Non-pigmented ciliary epithelial cell (primary cell): ENCODE measurements at places on chromosomes 11 and 22.
A peak's percentile ranks its signal among the peaks of the same experiment; 100 is the strongest.

GRCh38 chr11:70281156-70281609 is 10.7 kb downstream of the PPFIA1 start:
- DNase-seq, result no peak

DNA sequence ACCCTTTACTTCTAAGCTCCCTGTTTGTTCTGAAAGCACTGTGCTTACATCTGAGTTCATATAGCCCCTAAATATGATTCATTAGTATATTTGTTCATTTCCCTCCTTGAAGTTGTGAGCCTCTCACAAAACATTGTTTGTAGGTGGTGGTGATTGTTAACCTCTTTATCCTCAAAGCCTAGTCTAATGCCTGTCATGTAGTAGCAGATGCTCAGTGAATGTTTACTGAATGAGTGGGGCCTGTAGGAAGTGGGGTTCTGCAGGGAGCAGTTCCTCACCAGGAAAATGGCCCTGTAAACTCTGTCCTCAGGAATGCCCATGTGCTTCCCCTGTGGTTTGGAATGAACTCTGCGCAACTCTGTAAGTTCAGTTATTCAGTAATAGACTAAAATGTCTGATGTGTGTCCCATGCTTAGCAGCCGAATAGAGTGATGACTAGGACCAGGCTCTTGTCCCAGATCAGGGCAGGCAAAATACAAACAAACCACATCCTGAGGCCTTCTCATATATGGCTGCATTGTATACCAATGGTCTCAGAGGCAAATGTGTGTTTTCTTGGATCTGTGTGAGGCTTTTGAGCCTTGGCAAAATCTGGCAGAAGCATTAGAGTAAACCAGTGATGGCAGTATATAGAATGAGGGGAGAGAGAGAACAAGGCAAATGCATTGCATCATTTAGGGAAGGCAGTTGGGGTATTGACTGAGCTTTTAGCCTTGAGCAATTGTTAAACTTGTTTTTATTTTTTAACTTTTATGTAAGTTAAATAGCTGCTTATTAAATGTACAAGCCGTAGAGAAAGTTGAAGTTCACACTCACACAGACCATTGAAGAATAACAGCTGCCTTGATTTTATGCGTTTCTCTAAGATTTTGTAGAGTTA is 91.4 kb upstream of the BIRC3 start:
- peak; percentile 97 for DNase-seq

DNA sequence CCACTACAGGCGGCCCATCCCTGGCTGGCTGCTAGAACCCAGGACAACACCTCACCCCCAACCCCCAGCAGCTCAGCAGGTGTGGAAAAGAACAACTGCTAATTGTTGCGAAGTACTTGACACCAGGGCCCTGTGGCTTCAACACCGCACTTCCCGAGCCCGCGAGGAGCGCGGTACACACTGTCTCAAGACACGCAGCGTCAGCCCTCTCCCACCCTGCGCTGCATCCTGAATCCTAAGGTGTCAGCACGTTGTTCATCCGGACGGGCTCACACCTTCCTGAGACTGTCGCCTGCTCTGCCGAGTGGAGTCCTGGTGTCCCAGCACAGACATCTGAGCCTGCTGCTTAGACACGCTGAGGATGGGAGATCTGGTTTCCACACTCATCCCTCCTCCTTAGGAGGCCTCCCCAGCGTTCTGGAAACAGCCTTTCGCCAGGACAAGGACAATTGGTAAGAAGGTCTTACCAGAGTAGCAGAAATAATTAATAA is 1336.2 kb downstream of the BRD1 start:
- DNase-seq, result no peak

DNA sequence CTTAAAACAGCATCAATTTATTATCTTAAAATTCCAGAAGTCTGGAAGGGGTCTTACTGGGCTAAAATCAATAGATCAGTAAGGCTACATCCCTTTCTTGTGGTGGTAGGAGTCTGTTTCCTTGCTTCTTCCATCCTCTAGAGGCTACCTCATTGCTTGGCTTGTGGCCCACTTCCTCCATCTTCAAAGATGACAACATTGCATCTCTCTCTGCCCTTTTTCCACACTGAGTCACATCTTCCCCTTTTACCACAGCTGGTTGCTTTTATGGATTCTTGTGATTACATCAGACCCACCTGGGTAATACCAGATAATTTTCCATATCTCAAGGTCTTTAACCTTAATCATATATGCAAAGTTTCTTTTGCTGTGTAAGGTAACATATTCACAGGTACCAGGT is 60.9 kb downstream of the GRIA4 start:
- DNase-seq, result peak; percentile 4

GRCh38 chr11:57162179-57162898 is 19.4 kb upstream of the LRRC55 start:
- DNase-seq, result no peak

GRCh38 chr11:2447253-2447950 is 2.6 kb downstream of the KCNQ1 start:
- no peak for DNase-seq

- DNase-seq, result no peak
Observed at GRCh38 chr11:72591785-72592502, 82.3 kb downstream of the PDE2A start.

- DNase-seq, result no peak
Observed at GRCh38 chr22:46408568-46409506, 73.3 kb downstream of the TRMU start.

DNA sequence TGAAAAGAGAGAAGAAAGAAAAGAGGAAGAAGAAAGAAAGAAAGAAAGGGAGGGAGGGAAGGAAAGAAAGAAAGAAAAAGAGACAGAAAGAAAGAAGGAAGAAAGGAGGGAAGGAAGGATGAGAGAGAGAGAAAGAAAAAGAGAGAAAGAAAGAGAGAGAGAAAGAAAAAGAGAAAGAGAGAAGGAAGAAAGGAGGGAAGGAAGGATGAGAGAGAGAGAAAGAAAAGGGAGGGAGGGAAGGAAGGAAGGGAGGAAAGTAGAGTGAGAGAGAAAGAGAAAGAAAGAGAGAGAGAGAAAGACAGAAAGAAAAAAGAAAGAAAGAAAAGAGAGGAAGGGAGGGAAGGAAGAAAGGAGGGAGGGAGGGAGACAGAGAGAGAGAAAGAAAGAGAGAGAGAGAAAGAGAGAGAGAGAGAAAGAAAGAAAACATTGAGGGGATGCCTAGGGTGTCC is 11.5 kb upstream of the RAC2 start:
- no peak for DNase-seq

DNA sequence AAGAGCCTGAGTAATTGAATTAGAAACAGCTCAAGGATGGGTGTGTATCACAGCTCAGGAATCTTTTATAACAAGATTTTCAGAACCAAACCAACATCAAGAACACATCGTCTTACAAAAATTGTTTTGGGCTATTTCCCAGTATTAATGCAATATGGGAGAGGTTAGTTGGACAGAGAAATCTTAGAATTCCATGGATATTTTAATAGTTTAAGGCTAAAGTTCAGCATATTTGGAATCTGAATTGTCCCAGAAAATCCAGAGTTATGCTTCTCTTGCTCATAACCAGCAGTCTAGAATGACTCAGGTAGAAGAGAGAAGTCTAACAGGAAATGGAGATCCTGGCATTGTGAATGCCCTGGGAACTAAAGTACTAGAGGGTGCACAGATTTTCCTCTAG is 74.6 kb downstream of the ADM start:
- DNase-seq, result no peak

- DNase-seq, result no peak
Observed at GRCh38 chr11:11439591-11439990, 86.5 kb upstream of the CSNK2A3 start.

- DNase-seq, result no peak
Observed at GRCh38 chr22:19478901-19479354, at the start of gene UFD1. Gene UFD1, minus strand, starts transcription at chr22:19479193. Its CDS starts 108 bp downstream, at chr22:19479085.

DNA sequence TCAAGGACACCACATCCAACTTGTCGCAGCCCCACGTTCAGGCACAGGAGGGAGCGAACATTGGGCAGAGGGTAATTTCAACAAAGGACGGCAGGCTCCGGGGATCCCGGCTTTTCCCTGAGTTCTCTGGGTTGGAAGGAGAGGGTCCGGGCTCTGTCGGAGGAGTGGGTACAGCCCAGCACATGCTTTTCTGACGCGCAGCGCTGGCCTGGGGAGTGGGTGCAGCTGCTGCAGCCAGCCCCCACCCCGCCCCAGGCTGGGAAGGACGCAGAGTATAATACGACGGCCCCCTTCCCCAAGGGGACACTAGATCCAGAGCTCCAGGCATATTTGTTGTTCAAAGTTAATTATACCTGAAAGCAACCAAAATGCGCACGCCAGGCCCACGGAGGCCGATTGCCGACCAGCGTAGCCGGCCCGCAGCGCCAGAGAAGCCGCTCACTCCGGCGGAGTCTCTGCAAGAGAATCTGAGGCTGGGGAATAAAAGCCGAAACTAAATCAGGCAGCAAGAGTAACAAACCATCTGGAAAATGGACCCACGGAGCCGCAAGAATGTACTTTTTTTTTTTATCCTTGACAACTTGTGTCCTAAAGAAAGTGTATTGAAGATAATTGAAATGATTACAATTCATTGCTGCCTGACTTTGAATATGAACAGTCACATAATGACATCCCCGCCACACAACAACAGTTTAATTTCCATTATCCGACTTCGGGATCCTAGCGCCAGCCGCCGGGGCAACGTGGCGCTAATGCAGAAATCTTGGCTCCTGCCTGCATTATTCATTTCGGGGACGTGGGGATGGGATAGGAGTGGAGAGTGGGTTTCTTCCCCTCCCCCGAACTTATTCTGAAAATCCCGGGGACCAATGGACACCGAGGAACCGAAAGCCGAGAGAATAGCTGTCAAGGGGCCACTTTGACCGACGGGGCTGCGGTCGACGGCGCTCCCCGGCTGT is 14.0 kb upstream of the PAX6 start:
- DNase-seq, result no peak

DNA sequence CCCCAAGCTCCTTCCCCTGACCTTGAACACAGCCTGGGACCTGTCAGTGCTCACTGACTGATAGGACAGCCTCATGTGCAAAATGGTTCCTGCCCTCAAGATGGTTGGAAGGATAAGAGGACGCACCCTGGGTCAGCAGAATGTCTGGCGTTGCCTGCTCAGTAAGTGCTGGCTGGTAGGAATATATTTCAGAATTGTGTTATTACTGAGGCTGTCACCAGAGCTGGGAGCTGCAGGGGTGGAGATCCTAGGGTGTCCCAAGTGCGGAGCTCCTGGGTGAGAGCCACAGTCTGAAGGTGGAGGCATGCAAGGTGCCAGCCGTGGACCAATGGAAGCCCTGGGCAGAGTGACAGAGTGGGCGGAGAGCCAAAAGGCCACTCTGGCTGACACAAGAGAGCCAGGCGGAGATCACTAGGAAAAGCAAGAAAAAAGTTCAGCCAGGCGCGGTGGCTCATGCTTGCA is 1.0 kb upstream of the SEC14L4 start:
- no peak for DNase-seq
